Activated CD4-positive, alpha-beta T cell treated with anti-CD3 and anti-CD28 coated beads, Interleukin-2, amount 50 U/mL, for 48 hours (primary cell): ENCODE measurements at places on chromosomes 3 and 15.

- DNase-seq, result no peak
Measured at GRCh38 chr15:50857763-50858162, 50.7 kb upstream of the AP4E1 start.

GRCh38 chr15:44682211-44682610, 18.7 kb upstream of the SPG11 start:
- DNase-seq, result no peak

- no peak for DNase-seq
Measured at GRCh38 chr15:73951601-73952000, 25.3 kb downstream of the LOXL1 start.

DNA sequence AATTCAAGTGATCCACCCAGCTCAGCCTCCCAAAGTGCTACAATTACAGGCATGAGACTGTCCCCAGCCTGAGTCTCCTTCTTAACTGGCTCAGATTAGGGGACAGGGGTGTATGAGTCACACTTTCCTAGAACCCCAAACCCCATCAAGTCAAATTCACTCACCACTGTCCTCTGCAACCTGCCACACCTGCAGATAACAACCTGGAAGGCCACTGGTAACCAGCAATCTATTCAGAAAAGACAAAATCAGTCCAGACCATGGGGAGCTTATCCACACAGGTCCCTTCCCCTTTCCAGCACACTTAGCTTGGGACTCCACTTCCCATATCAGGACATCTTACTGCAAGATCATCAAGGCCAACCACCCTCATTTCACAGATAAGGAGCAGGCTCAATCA, 6.4 kb downstream of the WDR73 start:
- no peak for DNase-seq

- no peak for DNase-seq
Measured at GRCh38 chr3:39467394-39468107, at the start of gene MOBP. Gene MOBP (plus strand): TSS chr3:39467680. CDS start chr3:39502070, 34,390 bp downstream.

DNA sequence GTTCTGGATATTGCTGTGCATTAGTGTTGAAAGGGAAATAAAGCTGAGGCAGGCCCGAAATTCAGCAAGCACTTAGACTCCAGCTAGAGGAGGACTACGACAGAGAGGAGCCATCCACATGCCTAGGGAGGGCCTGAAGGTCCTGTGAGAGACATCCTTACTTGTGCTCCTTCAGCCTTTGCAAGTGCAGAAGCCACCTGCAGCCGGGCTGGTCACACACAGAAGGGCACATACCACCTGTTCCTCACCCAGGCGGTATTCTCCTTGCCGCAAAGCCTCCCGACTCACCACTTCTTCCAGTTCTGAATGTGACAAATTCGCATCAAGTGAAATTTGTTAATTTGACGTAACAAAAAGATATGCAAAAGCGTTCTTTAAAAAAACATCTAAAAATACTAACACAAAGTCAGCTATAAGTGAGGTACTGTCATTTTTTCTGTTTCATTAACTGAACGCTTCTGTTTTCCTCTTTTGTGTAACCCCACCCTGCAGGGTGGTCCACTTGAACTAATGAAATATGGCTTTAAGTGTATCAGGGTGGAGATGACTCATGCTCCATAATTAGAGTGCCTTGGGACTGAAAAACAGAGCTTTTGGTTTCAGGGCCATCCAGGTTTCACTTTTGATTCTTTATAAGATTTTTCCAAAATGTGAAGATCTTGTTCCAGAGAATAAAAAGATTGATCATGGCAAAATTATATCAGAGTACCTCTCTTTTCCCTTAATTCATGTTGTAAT, 467.9 kb upstream of the ATP11B start:
- no peak for DNase-seq

DNA sequence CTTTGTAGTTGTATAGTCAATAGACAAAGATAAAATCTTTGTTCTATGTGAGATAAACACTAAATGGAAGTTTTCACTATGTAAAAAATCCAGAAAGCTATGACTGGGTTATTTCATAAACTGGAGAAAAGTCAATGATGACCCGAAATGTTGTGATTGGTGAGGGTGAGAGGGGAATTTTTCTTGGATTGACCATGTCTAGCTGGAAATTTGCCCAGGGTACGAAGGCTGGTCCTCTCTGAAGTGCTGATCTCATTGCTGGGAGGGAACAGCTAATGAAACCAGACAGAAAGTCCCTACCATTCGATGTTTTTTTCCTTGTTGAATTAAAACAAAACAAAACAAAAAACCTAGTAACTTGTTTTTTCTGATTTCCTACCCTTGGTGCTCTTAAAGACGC, 14.3 kb downstream of the TPRG1 start:
- DNase-seq, result no peak

- no peak for DNase-seq
Measured at GRCh38 chr15:69476704-69477473, 24.3 kb downstream of the RPLP1 start.
